ENCODE measurements at places on chromosomes 1 and 21.

DNA sequence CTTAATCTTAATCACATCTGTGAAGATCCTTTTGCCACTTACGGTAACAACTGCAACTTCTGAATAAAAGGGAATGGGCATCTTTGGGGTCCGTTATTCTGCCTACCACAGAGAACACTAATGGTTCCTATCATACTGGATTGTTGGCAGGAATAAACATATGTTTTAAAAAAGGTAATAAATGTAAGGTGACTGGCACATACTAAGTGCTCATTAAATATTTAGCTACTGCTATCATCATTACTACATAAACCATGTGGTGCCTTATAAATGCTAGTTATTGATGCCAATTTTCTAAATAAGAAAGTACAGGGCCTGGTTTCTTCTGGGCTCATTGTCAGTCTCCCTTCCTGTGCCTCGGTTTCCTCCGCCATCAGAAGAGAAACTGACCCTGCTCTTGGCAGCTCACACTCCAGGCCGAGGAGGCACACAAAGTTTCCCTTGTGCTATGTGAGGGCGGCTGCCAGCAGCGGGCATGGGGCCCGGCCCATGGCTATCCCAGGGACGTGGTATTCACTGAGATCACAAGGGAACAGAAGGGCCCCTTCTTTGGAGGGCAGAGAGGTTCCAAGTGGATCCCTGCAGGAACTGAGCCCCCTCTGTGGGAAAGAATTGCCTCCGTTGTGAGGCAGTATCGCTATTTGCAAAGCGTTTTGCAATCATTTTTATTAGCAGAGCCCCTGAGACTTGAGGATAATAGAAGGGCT lies 26.2 kb downstream of the NAV1 start:
- DNase-seq, result no peak

- no peak for DNase-seq
Measured at GRCh38 chr1:27148591-27148990, 6.3 kb downstream of the SLC9A1 start.

DNA sequence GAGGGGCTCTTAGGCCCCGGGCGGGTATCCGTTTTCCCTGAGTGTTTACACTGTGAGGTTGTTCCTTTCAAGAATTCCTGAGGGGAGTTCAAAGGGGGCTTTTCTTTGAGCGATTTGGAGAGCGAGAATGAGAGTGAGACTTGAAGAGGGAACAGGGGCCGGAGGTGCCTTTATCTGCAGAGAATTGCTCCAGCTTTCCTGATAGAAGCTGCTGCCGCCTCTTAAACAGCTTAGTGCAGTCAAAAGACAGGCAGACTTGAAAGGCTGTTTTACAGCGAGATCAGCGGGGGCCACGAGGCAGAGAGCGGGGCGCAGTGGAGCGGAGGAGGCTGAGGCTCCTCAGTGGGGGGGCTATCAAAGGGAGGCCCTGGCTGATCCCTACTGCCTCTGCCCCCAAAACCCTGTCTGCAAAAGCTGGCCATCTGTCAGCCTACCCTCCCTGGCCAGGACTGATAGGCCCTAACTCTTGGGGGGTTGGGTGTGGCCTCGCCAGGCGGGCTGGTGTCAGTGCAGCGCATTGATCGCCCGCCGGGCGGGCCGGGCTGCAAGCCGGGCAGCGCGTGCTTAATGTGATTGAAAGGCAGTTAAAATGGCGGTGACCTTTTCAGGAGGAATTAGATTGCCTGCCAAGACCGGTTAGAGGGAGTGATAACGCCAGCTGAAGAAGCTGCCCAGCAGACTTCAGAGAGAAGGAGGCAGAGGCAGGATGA lies 36.4 kb downstream of the TMEM53 start:
- DNase-seq, result no peak

DNA sequence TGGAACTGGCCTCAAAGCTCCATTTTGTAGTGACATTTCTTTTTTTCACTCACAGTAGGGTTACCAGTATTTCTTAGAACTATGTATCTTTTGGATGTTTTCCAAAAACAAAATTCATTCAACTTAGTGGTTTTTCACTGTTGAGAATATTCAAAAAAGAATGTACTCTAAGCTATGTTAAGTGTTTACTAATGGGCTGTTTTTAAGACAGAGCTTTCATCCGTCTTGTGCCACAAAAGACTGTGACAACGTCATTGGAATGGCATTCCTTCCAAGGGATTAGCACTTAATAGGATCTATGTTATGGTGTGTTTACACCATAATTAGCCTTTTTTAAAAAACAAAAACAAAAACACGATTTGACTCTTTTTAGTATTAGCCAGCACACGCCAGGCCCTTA lies 66.8 kb downstream of the TTC3 start:
- no peak for DNase-seq

DNA sequence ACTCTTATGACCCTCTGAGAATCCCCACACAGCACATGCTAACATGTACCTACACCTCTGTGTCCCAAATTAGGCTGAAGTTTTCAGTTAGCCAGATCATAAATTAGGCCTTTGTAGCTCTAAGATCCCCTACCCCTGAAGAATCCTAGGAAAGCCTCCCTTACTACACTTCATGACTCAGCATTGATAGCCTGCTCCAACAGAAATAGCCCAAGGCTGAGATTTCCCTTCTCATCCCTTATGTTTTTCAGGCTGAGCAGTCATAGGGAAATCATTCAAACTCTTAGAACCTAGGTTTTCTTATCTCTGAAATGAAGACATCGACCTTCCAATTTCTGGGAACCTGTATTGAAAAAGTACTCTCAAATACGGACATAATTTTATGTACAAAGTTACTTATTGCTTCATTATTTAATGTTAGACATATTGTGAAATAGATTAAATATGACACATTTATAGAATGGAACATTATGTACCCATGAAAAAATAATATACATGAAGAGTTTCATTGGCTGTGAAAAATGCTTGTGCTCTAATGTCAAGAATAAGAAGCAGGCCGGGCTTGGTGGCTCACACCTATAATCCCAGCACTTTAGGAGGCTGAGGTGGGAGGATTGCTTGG lies 122.4 kb upstream of the UBE2U start:
- no peak for DNase-seq

DNA sequence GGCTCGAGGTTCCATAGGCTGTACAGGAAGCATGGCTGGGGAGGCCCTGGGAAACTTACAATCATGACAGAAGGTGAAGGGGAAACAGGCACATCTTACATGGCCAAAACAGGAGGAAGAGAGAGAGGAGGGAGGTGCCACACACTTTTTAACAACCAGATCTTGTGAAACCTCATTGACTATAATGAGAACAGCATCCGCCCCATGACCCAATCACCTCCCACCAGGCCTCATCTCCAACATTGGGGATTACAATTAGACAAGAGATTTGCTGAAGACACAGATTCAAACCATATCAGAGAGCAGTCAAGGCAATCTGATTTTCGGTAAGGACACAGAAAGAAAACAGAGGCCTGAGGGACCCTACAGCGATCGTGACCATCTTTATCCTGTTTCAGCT lies 41.7 kb downstream of the TNFRSF9 start:
- DNase-seq, result no peak

DNA sequence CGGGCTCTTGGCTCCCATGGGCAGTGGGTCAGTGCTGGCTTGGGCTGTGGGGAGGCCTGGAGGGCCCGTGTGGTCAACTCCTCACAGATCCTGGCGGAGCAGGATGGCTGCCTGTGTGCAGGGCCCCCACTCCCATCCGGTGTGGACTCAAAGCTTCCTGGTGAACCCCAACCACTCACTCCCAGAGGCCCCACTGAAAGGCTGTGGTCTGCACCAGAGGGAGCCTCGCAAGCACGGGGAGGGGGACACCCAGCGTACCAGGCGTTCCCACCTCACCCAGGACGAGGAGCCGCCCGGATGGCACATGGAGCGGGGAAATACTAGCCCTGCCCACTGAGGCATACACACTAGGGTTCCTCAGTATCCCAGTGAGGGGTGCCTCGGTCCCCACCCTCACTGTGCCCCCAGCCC lies 75.4 kb upstream of the ACTRT2 start:
- no peak for DNase-seq

DNA sequence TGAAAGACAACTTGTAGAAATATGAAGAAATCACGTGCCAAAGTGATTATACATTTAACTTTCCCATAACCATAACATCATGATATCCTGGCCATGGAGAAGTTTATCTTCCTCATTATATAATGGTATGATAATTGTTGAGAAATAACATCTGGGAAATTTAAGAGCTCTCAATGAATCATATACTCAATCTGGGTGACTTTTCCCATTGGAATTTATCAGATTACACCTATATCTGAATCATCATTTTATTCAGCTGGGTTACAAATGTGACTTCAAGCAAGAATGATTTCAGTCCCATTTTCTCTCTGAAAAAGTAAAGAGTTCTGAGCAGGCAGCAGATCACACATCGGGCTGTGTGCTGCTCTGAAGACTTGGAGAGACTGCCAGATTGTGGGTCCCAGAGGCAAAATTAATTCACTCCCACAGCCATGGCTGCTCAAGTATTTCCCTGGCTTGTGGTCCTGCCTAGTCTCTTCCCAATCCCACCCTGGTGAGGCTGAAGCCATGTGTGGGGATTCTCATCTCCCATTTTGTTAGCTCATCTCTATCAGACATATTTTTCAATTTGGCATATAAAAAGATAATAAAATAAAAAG lies 278.0 kb downstream of the MRPL39 start:
- DNase-seq, result no peak

- DNase-seq, result no peak
Measured at GRCh38 chr1:56957931-56958330, 7.9 kb downstream of the C8B start.

DNA sequence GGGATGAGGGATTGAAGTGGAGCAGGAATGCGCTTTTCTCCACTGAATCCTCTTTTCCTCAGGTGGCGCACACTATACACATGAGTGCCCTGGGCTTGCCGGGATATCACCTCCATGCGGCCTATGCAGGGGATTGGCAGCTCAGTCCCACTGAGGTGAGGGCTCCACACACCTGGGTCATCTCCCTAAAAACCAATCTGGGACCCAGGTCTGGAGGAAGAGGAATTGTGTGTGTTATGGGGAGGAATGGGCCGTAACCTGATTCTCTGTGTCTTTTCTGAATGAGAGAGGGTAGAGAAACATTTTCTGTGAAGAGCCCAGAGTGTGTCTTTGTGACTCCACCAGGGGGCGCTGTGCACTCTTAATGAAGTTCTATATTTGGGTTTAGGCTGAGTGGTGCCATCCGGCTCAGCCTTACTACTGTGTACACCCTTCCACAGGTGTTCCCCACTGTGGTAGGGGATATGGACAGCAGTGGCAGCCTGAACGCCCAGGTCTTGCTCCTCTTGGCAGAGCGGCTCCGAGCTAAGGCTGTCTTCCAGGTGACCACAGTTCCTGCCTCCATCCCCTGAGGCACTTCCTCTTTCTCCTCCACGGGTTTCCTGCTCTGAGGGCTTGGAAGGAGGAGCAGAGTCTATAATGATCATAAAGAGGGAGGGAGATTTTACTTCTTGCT lies 1.5 kb downstream of the TOMM40L start:
- DNase-seq, result peak; percentile 63

DNA sequence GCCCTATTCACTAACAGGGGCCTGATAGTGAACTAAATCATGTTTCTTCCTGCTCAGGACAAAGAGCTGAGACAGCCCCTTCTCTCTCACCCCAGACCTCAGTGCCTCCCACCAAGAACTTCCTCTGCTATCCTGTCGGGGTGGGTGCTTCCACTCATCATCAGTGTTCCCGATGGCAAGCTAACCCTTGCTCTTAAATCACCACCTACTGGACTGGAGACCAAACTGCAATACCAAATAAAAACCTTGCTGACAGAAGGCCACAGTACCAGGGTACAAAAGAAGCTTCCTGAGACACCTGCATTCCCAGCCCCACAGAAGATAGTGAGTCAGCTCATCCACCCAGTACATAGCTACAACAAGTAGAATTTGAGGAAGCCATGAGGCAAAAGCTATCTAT lies 799.5 kb downstream of the LTN1 start:
- DNase-seq, result no peak

DNA sequence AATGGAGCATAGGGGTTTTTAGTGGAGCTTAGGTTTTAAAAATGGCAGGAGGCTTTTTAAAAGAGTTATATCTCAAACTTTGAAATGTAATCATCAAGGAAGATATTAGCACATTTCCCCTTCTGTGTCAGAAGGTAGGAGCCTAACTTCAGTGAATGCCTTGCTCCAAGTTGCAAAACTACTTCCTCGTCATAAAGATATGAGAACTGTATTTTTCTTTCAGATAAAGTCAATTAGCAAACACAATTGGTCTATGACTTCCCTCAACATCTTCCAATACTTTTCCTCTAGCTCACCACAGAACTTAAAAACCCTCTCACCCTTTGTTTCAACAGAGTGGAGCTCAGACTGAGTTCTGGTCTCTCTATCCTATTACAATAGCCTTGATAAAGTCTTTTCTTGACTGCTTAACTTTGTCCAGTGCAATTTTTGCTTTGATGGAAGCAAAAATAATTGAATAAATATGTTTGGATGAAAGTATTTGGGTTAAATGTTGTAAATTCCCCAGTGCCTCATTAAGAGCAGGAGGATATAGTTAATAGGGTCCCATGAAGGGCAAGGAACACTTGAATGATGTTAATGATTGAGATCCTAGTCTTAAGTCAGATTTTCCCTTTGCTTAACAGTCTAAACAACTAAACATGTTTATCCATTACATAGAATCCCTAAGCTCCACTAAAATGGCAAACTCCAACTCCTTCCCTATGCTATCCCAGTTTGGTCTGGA lies 58.9 kb downstream of the TNFSF18 start:
- DNase-seq, result no peak

- no peak for DNase-seq
Measured at GRCh38 chr21:45940621-45941337, 40.8 kb upstream of the COL6A1 start.

DNA sequence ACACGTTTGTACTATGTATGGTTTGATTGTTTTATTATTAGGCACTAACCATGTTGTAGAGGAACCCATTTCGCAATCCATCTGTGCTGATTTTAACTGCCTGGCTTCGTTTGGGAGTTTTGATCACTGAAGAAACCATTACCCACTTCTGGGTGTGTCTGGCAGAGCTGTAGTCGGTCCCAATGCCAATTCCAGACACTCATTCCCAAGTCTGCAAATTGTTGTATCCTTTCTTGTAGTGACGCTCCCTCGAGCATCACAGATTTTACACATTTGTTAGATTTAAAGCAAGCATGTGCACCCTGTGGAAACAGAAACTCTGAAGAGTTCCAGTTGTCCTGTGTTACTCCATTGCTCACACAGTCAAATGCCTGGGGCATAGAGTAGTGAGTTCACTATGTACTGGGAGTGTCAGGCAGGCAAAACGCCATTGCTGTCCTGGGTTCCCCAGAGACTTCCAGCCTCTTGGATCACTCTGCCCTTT lies 31.0 kb upstream of the EFCAB14 start:
- no peak for DNase-seq

DNA sequence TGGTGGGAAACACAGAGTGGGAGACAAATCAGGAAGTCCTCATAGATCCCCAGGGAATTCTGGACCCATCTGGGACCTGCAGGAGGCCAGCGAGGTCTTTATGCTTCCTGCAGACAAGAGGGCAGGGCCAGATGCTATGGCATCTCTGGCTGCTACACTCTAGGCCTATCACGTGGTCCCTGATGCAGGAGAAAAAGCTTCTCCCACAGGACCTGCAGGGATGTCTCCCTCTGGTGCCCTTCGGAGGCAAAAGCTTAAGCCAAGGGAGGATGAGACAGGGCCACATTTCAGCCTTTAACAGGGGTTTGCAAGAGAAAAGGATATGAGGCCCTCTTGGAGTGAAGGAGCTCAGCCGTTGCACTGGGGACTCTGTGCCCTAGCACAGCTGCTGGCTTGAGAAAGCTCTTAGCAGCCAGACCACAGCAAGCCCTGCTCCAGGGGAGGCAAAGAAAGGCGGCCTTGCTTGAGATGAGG lies 243.0 kb downstream of the C1orf94 start:
- DNase-seq, result no peak

All from stimulated activated CD8-positive, alpha-beta memory T cell treated with anti-CD3 and anti-CD28 coated beads, Interleukin-12 subunit alpha, Interleukin-12 subunit beta, amount 100 ng/mL, for 4 hours (primary cell).